G401 (cell line): ENCODE measurements at places on chromosomes 2 and 18.

DNA sequence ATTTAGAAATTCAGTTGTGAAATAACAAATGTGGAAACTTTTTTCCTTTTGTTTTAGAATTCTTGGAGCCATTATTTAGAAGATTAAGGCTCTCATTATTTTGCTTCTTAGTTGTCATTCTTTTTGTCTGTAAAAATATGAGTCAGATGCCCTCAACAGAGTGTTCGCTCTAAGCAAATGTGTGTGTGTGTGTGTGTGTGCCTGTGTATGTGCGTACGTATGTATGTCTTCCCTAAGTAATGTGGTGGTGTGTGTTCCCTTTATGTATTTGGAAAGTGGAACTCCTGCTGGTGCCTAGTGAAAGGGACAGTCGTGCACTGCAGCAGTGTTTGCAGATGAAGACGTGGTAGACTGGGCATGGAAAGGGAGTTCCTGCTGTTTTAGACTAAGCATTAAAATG lies 27.5 kb downstream of the ZNF407 start:
- no peak for DNase-seq

- no peak for DNase-seq
Observed at GRCh38 chr18:12748671-12749070, 45.8 kb downstream of the PSMG2 start.

- peak; percentile 11 for DNase-seq
Observed at GRCh38 chr18:33745871-33746545, 168.0 kb downstream of the ASXL3 start.

- peak; percentile 34 for DNase-seq
Observed at GRCh38 chr2:8803658-8804379, 33.6 kb downstream of the KIDINS220 start.

- DNase-seq = no peak
Observed at GRCh38 chr2:56918790-56919189, 735.0 kb downstream of the CCDC85A start.
